ENCODE measurements at places on chromosomes 5 and 9. TPM values are rescaled to one million over a fixed set of nuclear protein-coding genes. Genes with fewer than 3 reads are reported as not detected.
A peak's percentile ranks its signal among the peaks of the same experiment; 100 is the strongest.

- no peak overlapping the region for H3K27ac ChIP-seq
- no peaks in the 10 kb centered on the region for H3K4me1 ChIP-seq
- H3K27me3 ChIP-seq, result no peaks in the 10 kb centered on the region
- DNase-seq, result no peak
Observed at GRCh38 chr9:96498796-96499195, 48.8 kb downstream of the HABP4 start.

DNA sequence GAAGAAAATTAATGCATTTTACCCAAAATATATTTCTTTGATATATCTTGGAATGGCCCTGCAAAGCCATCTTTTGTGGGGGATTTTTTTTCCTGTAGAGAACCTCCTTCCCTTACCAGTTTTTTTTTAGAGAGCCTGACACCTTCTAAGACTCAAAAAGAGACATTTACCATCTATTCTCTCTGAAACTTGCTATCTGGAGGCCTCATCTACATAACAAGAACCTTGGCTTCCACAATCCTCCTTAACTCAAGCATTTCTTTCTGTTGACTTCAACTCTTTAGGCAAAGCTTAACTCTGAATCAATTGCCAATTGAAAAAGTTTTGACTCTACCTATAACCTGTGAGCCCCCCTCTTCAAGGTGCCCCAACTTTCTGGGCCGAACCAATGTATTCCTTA, 6.2 kb downstream of the SLC45A2 start:
- H3K4me3 ChIP-seq, result no peak overlapping the region
- no peaks in the 10 kb centered on the region for H3K4me1 ChIP-seq
- no peaks in the 10 kb centered on the region for H3K36me3 ChIP-seq
- no peak for DNase-seq
- H3K27ac ChIP-seq, result no peak overlapping the region

DNA sequence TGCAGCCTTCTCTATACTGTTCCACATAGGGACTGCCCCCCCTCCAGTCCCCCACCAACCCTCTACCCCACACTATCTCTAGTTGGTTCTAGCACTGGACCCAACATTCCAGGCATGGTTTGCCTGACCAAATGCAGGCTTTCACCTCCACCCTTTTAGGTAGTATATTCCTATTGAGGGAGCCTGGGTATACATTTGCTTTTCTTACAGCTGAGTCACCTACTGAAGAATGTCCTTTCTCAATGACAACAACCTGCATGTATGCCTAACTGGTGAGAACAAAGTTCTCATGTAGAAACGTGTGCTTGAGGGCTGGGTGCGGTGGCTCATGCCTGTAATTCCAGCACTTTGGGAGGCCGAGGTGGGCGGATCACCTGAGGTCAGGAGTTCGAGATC, 8.2 kb downstream of the TNIP1 start:
- no peak overlapping the region for H3K27ac ChIP-seq
- no peaks in the 10 kb centered on the region for H3K27me3 ChIP-seq
- H3K4me3 ChIP-seq, result no peak overlapping the region
- no peak for DNase-seq

- H3K27me3 ChIP-seq, result no peaks in the 10 kb centered on the region
- peak; percentile 38 for DNase-seq
- no peak overlapping the region for H3K4me3 ChIP-seq
- peaks cover 37% of the 10 kb centered on the region for H3K4me1 ChIP-seq
Observed at GRCh38 chr5:34045023-34045422, 2.0 kb upstream of the C1QTNF3 start.

GRCh38 chr9:133718563-133719315, 19.4 kb downstream of the SARDH start:
- H3K4me3 ChIP-seq, result no peak overlapping the region
- no peaks in the 10 kb centered on the region for H3K4me1 ChIP-seq
- DNase-seq, result no peak
- no peaks in the 10 kb centered on the region for H3K36me3 ChIP-seq
- H3K27ac ChIP-seq, result no peak overlapping the region

- H3K36me3 ChIP-seq, result no peaks in the 10 kb centered on the region
- peaks cover 14% of the 10 kb centered on the region for H3K4me1 ChIP-seq
- no peak overlapping the region for H3K4me3 ChIP-seq
Observed at GRCh38 chr9:6410633-6411032, 2.4 kb upstream of the UHRF2 start.

GRCh38 chr5:109275919-109276318, 133.9 kb downstream of the PJA2 start:
- H3K4me3 ChIP-seq, result no peak overlapping the region
- no peak for DNase-seq
- H3K4me1 ChIP-seq, result no peaks in the 10 kb centered on the region
- H3K27ac ChIP-seq, result no peak overlapping the region
- no peaks in the 10 kb centered on the region for H3K36me3 ChIP-seq

SLC6A7 gene
- not detected for total RNA-seq

TMEM215 gene
- total RNA-seq, result not detected

SLC45A2 gene
- not detected for total RNA-seq

MSX2 gene
- not detected for total RNA-seq

Measured in natural killer cell (primary cell).